ENCODE measurements at places on chromosomes 5 and 9. TPM values are rescaled to one million over a fixed set of nuclear protein-coding genes. Genes with fewer than 3 reads are reported as not detected.
A peak's percentile ranks its signal among the peaks of the same experiment; 100 is the strongest.

GRXCR2 gene
- not detected for total RNA-seq

GRIN1 gene
- total RNA-seq: not detected

KIF20A gene
- total RNA-seq: 28.1 TPM

SH3GL2 gene
- not detected for total RNA-seq

GTF3C4 gene
- 17.8 TPM for total RNA-seq

PCDHB4 gene
- total RNA-seq: not detected

C9 gene
- not detected for total RNA-seq

CERCAM gene
- 9.3 TPM for total RNA-seq

WDR41 gene
- 50.8 TPM for total RNA-seq

HEMGN gene
- total RNA-seq: 0.41 TPM

DNA sequence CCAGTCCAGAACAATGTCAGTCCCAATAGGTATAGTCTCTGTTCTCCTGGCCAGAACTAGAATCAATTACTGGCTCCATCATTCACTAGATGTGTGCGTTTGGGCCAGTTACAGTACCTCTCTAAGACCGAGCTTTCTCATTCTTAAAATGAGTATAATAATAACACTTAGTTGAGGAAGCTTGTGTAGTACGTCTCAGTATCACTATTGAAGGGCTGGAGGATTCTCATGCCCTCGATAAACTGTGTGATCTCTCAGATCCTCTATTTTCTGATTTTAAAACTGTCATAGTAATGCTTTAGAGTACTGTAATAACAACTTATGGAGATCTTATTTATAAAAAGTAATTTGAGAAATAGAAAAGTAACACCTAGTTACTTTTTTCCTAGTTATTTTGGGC is 50.7 kb downstream of the CDKN2A start:
- DNase-seq: no peak

- no peak for DNase-seq
Observed at GRCh38 chr5:122576256-122577016, 198.4 kb upstream of the SNX2 start.

DNA sequence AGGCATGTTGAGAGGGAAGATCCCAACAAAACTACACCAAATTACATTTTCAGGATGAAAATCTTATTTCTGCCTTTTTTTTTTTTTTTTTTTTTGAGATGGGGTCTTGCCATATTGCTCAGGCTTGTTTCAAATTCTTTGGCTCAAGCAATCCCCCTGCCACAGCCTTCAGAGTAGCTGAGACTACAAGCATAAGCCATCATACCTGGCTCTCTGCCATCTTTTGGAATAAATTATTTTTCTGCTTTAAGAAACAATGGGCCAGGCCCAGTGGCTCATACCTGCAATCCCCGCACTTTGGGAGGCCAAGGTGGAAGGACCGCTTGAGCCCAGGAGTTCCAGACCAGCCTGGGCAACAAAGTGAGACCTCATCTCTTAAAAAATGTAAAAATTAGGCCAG is 14.3 kb downstream of the AFF4 start:
- DNase-seq: no peak

DNA sequence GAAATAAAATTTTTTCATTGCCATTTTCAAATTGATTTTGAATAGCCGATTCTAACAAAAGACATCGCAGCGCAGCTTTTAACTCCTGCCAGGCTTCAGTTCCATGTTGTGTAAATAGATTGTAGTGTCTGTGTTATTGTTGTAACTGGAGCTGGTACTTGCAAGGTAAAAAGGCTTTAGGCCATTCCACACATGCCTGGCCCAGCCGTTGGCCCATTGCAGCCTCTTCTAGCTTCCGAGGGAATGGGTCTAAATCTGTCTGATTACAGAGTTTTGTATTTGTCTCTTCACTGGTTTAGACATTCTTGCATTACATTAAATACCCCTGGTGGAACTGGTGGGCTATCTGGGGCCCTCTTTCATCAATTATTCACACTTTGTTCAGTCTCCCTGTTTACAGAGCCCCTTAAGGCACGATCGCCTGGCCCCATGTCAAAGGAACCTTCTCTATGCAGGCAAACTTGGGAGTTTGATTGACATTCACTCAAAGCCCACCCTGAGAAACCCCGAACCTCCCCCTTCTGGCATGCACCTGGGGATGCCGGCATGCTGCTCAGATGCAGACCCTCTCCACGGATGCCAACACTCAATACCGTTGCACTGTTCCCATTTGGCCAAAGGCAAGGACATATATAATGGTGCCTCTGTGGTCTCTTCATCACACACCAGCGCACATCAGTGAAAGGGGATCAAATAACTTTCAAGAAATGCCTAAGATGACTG is 281.7 kb upstream of the IRX2 start:
- no peak for DNase-seq

DNA sequence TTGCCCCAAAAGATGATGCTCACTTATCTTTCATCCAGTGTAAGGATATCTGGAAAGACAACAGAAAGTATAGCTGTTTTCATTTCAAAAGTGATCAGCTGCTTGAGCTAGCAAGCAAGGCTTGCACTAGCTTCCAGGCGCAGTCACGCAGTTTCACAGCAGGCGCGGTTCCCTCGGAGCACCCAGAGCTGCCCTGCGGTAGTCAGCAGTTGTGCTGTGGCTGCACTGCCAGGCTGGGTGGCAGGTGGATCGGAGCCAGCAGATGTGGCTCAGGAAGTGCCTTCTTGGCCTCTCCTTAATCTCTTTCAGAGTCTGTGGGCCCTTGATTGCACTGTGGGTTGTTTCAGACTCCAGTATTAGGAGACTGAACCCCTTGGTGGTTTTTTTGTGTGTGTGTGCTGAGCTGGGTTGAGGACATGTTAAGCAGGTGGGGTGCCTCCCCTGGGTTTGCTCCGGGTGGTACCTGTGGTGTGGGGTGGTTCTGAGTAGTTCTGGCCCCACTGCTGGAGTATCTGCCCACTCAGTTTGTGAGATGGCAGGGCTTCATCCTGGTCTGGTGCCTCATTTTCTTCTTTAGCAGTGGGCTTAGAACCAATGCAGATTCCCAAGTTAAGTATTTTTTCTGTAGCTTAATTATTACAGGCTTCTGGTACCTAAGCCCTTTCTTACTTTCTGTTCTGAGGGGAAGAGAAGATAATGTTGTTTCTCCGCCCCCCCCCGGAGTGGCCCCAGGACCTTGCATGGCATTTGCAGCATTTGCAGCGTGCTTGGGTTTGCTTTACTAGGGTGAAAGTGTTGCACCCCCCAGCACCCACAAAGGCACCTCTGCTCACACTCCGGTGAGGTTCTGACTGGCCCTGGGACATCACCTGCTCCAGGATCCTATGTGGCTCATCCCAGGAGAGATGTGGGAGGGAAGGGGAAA is 16.4 kb downstream of the TENT4A start:
- no peak for DNase-seq

DNA sequence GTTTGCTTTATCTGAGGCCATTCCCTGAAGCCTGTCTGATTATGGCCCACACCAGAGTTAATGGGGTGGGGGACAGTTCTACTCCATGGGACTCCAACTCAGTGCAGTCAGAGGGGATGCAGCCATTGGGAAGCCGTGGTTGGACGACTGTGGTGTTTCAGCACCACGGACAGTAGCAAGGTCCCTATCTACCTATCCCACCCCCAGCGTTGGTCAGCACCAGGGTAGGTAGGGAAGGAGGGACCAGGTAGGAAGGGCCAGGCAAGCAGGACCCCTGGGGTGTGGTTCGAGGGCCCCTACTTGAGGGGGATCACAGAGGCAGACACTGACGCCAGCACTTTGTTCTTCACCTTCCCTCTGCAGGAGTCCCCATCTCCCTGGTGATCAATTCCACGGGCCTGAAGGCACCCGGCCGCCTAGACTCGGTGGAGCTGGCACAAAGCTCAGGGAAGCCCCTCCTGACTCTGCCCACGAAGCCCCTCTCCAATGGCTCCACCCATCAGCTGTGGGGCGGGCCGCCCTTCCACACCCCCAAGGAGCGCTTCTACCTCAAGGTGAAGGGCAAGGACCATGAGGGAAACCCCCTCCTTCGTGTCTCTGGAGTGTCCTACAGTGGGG is 33.2 kb downstream of the HMCN2 start:
- no peak for DNase-seq

GRCh38 chr5:137778772-137779564 is 24.8 kb upstream of the HNRNPA0 start:
- DNase-seq: no peak

GRCh38 chr5:61076626-61077025 is 85.6 kb downstream of the SMIM15 start:
- DNase-seq: no peak

GRCh38 chr9:4475301-4475700 is 15.0 kb upstream of the SLC1A1 start:
- DNase-seq: no peak

- no peak for DNase-seq
Observed at GRCh38 chr5:118529361-118530144, 458.8 kb downstream of the DTWD2 start.

DNA sequence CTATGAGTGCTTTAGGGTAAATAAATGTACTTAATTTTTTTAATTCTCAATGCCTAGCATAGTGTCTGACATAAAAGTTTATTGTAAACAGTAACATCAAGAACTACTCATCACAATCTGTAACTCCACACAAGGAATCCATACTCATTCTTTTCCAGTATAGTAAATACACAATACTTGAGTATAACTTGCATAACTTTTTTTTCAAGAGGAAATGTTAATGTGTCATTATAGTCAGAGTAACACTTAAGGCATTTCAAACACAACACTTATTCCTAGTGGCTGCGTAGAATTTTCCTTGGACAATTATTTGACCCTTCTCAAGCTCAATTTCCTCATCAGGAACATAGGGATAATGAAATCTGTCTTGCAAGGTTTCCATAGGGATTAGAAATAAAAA is 584.3 kb downstream of the CAAP1 start:
- DNase-seq: no peak

DNA sequence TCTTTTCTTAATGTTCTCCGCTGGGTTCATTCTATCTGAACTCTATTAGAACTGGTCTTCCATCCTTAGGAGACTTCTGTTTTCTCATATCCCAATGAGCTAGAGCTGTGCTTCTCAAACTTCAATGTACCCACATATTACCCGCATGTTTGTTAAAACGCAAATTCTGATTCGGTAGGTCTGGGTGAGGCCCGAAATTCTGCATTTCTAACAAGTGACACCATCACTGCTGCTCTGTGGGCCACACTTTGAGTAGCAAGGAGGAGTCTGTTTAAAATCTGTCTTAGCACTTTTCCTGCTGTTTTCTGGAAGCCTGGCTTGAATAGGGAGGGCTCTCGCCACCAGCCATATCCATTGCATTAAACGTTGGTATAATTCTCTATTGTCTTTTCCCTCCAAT is 151.9 kb upstream of the CLINT1 start:
- DNase-seq: no peak

- DNase-seq: no peak
Observed at GRCh38 chr5:120803282-120803681, 339.2 kb downstream of the PRR16 start.

DNA sequence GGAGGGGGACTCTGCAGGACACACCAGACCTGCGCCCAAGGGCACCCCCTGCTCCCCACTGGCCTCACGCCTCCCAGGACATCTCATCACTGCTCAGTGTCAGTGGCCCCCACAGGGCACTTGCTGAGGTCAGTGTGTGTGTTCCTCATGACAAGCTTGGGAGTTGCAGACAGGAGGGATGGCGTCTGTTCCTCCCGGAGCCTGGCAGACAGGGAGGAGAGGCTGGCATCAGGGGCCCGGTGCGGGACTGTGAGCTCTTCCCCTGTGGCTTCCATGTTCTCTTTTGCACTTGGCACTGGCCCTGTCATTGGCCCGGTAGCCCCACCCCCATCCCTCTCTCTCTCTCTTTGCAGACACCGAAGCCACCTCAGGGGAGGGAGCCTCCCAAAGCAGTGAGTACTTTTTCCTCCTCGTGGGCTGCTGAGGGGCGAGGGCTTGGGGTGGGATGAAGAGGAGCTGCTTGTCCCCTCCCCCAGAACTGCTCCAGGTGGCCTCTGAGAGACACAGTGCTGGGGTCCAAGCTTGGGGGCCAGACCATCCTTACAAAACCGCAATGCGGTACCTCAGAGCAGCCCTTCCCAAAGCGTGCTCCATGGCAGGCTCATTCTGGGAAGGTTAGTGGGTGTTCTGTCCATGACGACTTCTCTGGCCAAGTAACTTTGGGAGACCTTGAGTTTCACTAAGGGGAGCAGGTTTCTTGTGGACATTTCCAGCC is 75.7 kb downstream of the AMBP start:
- DNase-seq: no peak

- no peak for DNase-seq
Observed at GRCh38 chr5:58775701-58776262, 192.9 kb downstream of the RAB3C start.

DNA sequence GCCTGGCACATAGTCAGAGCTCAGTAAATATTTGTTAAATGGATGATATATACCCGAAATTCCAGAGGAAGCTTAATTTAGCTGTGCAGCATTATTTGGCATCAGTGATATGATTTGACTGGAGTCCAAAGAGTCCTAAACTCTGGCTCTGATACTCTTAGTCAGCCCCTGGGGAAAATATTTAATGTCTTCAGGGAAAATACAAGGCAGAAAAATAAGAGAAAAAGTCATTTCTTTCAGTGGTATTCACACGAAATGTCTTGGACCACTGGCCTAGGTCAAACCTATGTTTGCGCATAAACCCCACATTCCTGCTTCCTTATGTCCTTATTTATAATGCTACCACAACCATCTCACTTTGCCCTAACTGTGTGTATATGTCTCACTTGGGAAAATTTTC is 23.8 kb downstream of the GLRA1 start:
- DNase-seq: no peak

- no peak for DNase-seq
Observed at GRCh38 chr9:89036891-89037290, 45.6 kb downstream of the S1PR3 start.

GRCh38 chr5:14685757-14686156 is 21.2 kb downstream of the OTULIN start:
- peak; percentile 21 for DNase-seq

GRCh38 chr9:35073279-35073612 is 821 bp upstream of the VCP start:
- DNase-seq: no peak

DNA sequence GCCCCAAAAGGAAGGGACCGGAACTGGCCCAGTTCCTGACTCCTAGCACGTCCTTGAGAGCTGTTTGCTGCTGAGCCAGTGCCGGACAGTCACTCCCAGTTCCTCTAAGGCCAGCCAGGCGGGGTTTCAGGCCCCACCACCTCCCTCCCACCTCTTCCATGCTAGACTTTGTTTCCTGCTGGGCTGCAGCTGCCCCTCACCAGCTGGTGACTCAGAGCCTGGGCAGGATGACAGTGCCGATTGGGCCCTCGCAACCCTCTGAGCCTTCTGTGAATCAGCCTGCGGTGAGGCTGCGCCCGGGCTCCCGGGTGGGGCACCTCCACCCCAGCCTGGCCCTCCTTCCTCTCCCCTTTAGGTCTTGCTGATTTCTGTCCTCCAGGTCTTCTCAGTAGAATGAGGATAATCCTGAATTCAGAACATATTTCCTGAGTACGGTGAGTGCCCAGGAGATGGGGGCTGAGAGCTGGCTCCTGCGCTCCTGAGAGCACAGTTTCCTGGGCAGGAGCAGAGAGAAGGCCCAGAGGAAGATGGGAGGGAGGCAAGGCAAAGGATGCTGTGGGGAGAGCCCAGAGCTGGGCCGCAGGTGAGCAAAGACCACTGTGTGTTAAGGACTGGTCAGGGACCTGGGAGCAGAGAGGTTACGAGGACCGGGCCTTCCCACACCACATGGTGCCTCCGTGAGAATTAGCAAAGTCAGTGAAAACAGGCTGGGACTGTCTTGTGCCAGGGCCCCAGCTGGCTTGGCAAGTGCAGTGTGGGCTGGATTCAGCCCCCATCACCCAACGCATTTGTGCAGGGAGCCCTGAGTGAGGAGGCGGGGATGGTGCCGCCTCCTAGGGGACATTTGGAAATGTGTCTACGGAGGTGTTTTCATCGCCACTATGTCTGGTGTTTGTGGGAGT is 32.9 kb upstream of the STXBP1 start:
- DNase-seq: peak; percentile 70

Measured in activated T-helper 2 cell treated with anti-CD3 and anti-CD28 coated beads, Interferon-gamma antibody, Interleukin-2, Interleukin-4, amounts not matched to agents 10 μg/mL and 5 μg/mL and 100 μg/mL, durations not matched to agents 14 hours and 24 hours and 36 hours (primary cell).